ENCODE measurements at places on chromosomes 6 and 20.

DNA sequence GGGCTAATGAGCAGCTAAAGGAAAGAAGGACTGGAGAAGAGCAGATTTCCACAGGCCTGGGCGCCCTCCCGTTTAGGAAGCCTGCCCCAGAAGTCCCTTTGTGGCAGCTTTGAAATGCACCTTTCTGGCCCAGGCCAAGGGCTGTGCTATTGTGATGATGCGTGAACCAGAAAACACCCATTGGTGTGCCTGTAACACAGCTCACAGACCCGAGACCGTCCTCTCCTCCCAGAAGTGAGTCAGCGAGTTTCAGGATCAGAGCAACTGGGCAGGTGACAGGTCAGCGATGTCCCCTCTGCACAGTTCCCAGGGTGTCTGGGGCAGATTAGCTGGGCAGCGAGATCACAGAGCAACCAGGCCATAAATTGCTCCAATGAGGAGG, 71.9 kb upstream of the SULF2 start:
- DNase-seq = no peak

- no peak for DNase-seq
Observed at GRCh38 chr6:169409742-169410312, 156.2 kb upstream of the THBS2 start.

DNA sequence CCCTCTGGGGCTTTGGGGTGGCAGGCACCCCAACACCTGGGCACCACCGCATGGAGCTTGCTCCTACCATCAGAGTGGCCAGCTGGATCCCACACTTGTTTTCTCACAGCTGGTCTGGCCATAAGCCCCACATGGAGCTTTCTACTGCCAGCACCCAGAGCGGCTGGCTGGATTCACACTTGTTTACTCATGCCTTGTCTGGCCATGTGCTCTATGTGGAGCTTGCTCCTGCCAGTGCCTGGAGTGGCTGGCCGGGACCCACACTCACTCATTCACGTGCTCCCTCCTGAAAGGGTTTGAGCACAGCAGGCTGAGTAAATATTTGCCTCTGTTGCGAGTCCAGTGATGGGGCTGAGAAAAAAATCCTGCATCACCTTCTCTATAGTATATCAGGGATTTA, 487.0 kb downstream of the CD109 start:
- peak; percentile 20 for DNase-seq

DNA sequence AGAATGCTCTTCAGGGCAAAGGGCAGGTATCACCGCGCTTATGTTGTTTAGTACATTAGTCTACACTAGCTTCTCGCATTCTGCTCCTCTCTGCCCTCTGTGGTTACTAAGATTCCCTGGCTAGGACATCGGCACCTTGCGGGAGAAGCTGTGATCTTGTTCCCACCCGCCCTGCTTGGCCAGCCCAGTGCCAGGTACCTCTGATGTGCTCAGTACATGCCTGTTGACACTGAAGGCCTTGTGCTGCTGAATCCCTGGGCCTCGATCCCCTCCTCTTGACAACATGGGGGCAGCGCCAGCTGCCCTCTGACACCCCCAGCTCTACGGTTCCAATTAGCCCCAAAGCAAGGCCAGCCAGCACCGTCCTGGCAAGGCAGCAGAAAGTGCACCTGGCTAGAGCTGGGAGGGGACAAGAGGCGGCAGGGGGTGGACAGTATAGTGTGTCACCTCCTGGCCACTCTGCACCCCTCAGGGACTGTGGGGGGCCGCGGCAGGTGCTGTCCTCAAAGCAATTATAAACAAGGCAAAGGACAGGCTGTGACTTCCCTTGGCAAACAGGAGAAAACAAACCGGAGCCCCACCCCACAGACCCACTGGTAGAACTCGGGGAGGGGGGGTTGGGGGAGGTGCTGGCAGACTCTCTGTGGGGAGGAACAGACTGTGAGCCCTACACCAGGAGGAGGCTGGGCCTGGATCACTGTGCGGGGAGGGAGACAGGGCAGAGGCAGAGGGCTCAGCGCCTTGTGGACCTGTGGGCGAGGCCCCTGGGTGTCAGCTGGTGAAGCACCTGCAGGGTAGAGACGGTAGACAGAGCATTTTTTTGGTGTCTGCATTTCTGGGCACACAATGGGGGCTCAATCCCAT, 7.1 kb downstream of the TFEB start:
- DNase-seq = no peak

GRCh38 chr6:13383328-13384163, 55.2 kb upstream of the TBC1D7 start:
- DNase-seq = no peak

Data from muscle of leg (tissue), 16 donors.